ENCODE measurements at places on chromosomes 11 and 22.

- DNase-seq = no peak
These were observed 9.5 kb upstream of the GNAZ start for GRCh38 chr22:23060612-23061400.

DNA sequence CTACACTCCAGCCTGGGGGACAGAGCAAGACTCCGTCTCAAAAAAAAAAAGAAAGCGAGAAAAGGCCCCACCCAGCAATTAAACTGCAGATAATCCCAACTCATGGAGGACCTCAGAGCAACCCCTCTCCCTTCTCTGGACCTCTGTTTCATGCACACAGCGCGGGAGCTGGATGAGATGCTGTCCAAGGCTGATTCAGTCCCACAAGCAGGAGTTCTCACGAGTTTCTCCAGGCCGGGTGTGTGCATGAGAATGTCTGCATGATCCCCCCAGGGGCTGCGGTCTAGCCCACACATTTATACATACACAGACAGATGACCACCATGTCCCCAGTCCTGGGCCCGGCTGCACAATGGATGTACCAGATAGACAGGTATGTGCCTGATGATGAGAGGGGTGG is 19.4 kb downstream of the ELFN2 start:
- no peak for DNase-seq

- no peak for DNase-seq
These were observed 20.6 kb upstream of the AP1B1 start for GRCh38 chr22:29408940-29409339.

GRCh38 chr11:84819537-84819936 is 807.6 kb downstream of the DLG2 start:
- no peak for DNase-seq

DNA sequence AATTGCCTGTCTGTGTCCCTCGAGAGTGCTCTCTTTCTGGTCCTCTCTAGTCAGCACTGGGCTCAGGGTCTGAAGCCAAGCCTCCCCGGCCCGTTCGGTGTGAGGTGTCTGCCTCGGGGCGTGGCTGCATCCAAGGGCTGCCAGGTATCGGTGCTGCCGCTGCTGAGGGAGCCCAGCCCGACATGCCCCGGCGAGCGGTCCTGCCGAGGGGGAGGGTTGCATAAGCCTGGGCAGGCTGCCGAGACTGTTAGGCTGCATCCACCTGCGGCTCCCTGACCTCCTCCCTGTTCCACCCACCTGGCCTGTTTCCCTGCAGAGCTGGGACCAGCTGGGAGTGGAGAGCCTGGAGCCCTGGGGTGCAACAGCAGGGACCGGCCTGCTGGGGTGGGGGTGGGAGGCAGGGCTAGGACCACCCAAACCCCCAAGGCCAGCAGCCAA is 6.3 kb downstream of the OVOL1 start:
- DNase-seq = no peak

DNA sequence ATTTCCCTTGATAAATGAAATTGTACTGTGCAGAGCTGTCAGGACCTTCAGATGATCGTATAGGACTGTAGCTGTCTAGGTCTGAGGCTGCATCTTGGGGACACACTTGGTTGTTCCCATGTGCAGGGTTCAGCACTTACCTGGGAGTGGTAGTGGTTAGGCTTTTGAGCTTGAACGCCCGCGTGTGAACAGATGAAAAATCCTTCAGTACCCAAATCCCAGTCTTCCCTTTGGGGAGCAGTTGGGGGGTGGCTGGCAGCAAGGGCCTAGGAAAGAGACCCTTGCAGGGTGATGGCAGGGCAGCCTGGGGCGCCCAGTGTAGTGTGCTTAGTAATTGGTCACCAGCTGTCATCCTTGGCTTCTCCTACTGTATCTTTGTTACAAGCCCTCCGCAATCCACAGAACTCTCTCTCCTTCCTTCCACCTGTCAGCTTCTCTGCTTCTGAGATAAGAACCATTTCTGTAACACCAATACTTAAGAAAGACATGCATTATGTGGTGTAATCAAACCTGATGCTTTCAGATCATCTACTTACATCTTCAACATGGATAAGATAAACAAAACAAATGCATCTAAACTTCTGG is 64.6 kb downstream of the MORC2 start:
- no peak for DNase-seq

DNA sequence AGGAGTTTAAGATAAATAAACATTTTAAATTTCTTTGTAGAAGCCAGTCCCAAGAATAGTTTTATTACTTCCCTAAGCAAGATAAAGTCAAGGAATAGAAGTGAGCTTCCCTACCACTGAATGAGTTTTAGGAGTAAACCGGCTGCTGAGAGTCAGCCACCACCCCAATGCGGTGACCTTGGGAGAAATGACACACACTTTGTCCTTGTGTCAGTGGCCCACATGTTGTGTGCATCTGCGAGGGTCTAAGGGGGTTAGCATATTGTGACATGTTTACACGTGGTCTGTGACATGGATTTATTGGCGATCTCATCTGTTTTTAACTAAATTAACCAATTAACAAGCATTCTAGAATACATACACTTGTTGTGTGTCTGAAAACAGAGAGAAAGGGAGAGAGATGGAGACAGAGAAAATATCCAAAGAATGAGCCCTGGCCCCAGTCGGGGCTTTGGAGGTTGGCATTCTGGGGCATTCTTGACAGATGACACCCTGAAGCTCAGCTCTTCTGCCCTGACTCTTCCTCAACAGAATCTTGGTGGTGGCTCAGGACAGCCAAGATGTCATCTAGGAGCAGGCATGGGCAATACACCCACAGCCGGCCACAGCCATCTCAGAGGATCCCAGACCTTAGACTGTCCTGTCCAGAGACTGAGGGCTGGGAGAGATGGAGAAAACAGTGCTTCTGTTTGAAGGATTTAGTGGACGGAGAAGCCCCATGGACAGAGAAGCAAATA is 29.7 kb upstream of the TMPRSS4 start:
- DNase-seq = no peak

- DNase-seq = no peak
These were observed 3.4 kb upstream of the NHERF4 start for GRCh38 chr11:119181677-119182412.

GRCh38 chr11:109845437-109845836 is 247.8 kb upstream of the ZC3H12C start:
- no peak for DNase-seq

- DNase-seq = no peak
These were observed 6.0 kb downstream of the C11orf97 start for GRCh38 chr11:94518300-94518699.

- DNase-seq = no peak
These were observed 10.5 kb upstream of the CHRM1 start for GRCh38 chr11:62931499-62932278.

DNA sequence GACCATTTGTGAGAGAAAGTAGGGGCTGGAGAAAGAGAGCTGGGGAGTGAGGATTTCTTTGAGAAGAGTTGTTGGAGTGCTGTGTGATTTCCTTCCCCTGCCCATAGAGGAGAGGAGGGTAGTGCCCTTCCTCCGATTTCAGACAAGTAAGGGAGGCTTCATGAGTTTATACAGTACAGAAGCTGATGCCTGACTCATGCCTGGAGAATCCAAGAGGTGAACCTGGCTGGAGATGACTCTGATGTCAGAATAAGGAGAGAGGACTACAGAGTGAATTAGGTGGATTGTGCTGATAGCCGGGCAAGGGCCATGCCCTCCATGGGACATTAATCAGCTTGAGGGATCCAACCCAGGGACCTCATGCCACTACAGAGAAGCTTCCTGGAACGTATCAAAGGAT is 91.6 kb downstream of the FAR1 start:
- DNase-seq = no peak

- DNase-seq = no peak
These were observed 15.3 kb upstream of the OR10V1 start for GRCh38 chr11:59728913-59729312.

DNA sequence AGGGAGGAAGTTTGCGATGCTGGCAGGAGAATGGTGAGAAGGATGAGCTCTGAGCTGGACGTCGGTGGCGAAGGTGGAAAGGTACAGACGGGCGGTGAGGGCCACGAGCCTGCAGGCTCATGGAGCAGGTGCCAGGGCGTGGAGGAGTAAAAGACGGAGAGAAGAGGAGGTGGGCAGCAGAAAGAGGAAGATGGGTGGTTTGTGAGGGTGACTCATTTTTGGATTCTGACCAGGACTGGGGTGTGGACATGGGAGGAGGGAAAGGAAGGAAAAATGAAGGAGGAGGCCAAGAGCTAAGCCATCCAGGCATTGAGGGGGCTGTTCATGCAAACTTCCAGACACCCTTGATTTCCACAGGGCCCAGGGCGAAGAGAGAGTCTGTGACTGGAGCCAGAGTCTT is 3.5 kb downstream of the ZDHHC24 start:
- no peak for DNase-seq

DNA sequence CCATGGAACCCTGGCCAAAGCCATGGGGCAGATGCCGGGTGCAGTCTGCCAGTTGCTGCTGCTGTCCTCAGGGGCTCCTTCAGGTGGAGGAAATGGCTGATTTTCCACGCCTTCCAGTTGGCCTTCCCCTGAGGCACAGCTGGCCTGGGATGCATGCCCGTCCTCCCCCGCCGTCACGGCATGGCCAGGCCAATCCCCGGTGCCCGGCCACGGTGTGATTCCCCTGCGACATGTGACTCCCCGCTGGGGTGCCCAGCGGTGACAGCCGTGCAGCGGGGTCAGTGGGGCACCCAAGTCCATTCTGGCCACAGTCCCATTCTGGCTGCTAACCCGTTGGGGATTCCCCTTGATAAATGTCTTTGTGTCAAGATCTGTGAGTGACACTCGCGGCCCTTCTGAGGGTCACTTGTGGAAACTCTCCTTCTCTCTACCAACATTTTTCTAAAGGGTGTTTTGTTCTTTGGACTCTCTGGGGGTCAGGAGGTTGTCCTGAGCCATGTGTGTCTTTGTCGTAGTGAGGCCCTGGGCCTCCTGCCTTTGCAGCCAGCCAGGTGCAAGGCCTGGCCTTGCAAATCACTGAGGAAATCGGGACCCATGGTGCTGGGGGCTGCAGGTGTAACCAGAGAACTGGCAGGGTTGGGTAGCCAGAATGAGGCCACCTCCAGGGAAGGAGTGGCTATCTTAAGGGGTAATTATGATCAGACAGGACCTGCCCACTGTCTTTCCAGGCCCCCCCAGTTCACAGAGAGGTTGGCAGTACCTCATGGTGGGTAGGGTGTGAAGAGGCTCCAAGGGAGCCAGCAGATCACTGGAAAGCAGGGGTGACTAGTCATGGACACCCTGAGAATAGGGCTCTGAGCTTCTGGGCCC is 37.1 kb downstream of the KCNQ1OT1 start:
- DNase-seq = peak; percentile 6

GRCh38 chr22:23256986-23257888 is 76.9 kb downstream of the BCR start:
- no peak for DNase-seq

- DNase-seq = no peak
These were observed 459.0 kb downstream of the SOX6 start for GRCh38 chr11:15897211-15897960.

GRCh38 chr22:49979587-49980264 is 19.2 kb downstream of the PIM3 start:
- DNase-seq = no peak

- no peak for DNase-seq
These were observed 22.8 kb downstream of the TEAD1 start for GRCh38 chr11:12696911-12697581.

GRCh38 chr11:95711162-95711944 is 78.2 kb downstream of the FAM76B start:
- peak; percentile 34 for DNase-seq

DNA sequence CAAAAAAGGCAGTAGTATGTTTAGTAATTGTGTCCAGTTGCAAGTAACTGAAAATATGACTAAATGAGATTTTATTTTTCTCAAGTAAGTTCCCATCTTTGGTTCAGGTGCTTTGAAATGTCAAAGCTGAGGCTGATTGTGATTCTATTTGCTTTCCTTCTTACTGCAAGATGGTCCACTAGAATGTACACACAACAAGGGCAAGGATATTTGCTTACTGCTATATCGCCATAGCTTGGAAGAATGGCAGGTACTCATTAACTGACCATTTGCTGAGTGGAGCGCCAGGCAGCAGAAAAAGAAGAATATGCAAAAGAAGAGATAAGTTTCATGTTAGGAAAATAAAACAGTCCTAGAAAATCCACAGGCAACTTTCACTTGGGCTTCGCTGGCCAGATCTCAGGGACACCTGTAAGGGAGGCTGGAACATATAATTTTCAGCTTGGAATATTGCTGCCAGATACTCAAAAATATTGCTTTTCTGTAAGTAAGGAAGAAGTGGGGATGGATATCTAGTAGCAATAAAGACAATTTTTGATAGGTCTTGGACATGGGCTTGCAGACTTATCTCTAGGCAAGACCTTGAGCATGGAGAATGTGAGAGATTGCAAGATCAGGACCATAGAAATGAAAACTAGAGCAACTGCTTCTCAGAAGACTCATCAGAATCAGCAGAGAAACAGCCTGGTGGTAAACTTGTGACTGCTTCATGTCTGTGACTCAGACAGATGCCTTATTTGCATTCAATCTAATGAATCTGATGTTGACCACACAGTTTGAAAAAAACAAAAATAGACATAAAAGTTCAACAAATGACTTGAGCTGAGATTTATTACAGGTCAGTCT is 44.8 kb upstream of the OR9Q1 start:
- no peak for DNase-seq

DNA sequence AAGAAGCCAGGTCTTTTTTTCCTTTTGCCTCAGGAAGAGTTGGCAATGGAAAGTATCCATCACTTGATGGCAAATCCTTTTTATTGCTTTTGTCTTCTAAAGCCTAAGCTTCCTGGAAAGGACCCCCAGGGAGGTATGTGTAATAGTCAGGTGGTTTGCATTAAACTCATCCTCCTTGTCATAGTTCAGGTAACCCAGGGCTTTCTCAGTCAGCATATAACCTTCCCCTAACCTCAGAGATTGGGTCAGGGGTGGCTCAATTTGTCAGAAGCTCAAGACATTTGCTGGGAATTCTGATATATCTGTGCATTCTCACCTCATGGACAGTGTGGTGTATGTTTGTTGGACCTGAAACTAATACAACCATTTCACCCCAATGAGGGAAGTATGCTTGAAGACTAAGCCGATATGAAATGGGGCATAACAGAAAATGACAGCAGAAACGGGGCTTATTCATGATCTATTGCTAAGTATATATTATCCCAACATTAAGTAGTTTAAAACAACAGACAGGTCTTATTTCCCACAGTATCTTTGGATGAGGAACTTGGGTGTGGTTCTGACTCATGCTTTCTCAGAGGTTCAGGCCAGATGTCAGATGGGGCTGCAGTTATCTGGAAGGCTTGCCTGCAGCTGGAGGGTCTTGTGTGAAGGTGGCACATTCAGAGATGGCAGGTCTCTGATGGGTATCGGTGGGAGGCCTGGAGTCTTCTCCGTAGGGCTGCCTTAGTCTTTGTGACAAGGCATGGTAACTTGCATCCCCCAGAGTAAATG is 135.8 kb upstream of the SPON1 start:
- no peak for DNase-seq

DNA sequence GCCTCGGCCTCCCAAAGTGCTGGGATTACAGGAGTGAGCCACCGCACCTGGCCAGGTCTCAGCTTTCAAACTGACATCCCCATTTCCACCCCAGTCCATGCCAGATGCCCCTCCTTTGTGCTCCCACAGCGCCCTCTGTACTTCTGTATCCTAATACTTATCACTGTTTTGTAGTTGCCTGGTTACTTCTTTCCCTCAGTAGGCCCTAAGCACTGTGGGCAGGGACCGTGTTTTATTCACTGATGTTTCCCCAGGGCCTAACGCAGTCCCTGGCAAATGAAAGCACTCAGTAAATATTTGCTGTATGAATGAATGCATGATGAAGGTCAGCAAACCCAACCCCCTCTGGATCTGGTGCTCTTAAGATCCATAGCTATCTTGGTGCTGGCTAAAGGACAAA is 2.2 kb upstream of the TRIM3 start:
- no peak for DNase-seq

Measured in memory B cell (primary cell).